ENCODE measurements at places on chromosomes 12 and 14.

- no peak for DNase-seq
These were observed 80.6 kb upstream of the ETV6 start for GRCh38 chr12:11568762-11569478.

DNA sequence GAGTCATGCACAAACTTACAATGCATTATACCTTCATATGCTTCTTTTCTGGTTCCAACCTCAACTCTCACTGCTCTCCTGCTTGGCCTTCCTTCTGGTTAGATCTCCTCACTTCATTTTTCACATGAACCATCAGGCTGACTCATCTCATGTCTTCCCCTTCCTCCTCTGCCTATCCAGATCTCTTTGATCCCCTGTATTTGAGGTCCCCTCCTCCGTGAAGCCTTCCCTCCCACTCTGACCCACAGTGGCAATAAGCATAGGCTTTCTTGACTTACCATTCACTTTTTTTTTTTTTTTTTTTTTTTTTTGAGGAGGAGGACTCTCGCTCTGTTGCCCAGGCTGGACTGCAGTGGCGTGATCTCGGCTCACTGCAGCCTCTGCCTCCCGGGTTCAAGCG lies 14.7 kb upstream of the ASIC1 start:
- DNase-seq: no peak

- no peak for DNase-seq
These were observed 54.4 kb upstream of the PRMT8 start for GRCh38 chr12:3436461-3437065.

DNA sequence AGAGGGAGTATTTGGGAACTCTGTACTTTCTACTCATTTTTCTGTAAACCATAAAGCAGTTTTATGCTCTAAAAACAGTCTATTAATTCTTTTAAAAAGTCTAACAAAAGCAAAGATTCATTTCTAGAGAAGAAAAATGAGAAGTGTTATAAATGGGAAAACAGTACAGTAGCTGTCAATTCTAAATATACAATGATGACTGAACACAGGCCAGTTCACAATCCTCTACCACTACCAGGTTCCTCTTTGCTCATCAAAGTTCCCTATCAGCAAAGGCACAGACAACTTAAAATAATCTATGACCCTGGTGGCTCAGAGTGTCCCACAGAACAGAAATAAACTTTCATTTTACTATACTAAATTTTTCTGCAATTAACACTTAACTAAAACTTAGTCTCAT lies 12.5 kb downstream of the NAA25 start:
- no peak for DNase-seq

DNA sequence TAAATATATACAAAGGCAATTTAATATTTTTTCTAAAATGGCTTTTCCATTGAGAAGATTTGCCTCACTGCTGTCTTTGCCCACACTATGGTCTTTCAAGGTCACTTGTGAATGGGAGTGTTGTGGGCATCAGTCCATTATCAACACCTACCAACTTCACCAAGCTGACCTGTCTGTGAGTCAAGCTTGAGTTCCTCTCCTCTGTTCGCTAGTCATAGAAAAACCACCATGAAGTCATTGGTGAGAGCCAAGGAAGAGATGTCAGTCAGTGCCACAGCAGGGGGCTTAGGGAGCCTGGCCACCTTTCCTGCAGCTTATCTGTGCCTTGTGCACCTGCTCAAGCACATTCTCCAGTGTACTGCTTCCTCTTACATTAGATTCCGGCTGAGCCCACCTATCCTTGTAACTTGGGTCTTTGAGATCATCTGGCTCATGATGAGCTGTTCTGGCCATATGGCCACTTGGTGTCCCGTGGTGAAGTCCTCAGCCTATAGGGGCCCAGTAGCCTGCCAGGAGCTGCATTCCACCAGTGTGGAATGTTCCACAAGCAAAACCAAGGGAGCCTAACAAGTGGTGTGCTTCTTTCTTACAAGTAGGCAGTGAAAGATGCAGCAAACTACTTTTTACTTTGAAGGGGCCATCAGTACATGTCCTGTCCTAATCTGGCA lies 80.8 kb upstream of the C12orf71 start:
- no peak for DNase-seq

GRCh38 chr12:3892631-3893030 lies 19.4 kb upstream of the PARP11 start:
- DNase-seq: no peak

DNA sequence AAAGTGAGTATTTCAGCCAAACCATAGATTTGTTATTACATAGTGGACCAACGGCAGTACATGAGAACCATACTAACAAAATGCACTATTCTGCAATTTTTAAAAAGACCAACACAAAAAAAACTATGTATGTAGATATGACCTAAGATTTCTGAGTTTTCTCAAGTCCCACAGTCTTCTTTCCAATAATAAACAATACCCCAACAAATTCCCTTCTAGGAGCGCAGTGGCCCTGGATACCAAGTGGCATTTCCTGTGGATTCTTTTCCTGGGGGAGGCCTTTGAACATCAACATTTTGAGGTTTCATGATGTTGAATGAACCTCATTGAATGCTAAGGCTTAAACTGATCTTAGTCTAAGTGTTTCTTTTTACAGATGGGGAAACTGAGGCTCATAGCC lies 210.5 kb downstream of the BCAT1 start:
- no peak for DNase-seq

DNA sequence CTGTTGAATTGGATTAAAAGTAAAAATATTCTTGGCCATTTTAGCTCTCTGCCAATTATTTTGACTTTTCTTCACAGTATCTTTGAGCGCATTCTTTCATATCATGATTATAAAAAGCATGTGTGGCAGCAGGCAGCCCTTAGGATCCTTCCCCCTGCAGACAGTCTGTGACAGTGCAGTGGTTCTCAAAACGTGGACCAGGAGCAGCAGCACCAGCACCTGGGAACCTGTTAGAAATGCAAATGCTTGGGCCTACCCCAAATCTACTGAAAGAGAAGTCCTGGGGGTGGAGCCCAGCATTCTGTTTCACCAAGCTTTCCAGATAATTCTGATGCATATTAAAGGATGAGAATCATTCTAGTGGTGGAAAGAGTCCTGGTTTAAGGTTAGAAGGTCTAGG lies 155.6 kb downstream of the MON2 start:
- DNase-seq: no peak

DNA sequence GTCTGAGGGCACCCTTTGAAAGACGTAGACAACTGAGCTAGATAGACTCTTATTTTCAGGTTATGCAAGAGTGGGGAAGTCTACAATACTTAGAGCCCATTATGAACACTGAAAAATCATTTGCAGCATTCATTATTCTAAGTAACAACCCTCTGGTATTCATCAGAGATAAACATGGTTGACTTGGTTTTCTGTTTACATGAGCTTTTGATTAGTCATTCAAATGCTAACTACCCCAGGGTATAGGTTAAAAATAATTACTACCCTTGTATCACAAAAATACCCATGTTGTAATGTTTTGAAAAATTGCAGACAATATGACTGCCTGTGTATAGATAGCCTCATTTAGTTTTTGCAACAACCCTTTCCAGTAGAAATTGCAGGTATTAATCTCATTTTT lies 78.5 kb downstream of the PPFIBP1 start:
- no peak for DNase-seq

DNA sequence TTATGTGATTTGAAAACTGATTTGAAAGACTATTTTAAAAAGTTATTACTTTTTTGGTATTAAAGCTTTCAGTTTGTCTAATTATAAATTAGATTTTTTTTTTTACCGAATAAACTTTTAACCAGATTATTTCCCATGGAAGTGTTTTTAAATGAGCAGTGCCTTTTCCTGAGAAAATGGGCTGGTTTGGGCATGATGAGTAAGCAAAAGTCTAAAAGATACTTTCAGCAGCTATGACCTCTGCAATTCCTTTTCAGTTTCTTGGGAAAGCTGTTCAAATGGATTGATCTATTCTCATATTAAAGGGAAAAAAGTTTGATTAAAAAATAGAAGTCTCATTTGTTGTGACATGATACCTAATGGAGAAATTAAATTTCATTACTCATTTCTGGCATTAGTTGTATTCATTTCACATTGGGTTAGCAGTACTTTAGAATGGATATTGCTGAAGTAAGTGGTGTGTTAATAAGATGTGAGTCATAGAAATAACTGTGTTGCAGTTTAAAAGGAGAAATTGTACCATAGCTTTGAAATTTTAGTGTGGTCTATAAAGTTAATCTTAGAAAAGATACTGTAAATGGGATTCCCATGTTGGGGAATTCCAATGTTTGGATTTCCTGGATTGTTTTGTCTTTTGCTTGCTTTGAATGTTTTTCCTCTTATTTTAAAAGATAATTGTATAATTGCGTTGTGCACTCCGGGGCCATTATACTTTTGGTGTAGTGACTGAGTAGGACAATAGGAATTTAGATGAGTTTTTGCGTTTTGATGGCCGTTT lies 21.0 kb downstream of the KTN1 start:
- DNase-seq: no peak

GRCh38 chr12:30968211-30968610 lies 41.7 kb downstream of the TSPAN11 start:
- DNase-seq: no peak

DNA sequence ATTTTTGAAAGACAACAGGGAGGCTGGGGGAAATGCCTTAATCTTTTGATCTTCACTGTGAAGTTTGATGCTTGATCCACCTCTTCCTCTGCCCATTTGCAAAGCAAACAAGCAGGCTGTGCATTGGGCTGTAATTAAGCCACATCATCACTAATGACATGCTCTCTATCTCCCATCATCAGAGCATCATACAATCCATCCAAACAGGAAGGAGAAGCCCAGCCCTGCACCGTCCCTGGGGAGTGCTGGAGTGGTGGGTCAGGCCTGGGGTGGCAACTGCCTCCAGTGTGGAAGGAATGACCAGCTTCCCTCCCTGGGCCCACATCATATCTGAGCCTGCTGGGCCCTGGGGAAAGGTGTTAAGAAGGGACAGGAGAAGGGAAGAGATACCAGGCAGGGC lies 6.9 kb upstream of the KRT74 start:
- DNase-seq: no peak

GRCh38 chr12:105705765-105706164 lies 375.3 kb downstream of the C12orf75 start:
- no peak for DNase-seq

DNA sequence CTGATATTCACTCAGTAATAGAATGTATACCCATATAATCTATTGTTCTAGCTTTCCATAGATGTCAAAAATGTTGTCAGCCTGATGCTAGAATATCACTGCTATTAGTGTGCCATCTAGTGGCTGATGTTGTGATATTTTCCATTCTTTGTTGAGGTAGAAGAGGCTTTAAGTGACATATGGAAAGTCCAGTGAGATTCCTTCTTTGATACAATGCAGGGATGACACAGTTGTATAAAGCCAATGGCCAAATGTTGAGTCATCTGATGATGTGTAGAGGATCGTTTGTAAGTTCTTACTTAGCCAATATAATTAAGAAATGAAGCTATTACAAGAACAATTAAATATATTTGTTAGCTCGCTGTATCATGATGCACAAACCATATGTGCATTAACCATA lies 58.1 kb upstream of the PCED1B start:
- no peak for DNase-seq

- DNase-seq: no peak
These were observed 183.8 kb downstream of the DPF3 start for GRCh38 chr14:72709916-72710611.

DNA sequence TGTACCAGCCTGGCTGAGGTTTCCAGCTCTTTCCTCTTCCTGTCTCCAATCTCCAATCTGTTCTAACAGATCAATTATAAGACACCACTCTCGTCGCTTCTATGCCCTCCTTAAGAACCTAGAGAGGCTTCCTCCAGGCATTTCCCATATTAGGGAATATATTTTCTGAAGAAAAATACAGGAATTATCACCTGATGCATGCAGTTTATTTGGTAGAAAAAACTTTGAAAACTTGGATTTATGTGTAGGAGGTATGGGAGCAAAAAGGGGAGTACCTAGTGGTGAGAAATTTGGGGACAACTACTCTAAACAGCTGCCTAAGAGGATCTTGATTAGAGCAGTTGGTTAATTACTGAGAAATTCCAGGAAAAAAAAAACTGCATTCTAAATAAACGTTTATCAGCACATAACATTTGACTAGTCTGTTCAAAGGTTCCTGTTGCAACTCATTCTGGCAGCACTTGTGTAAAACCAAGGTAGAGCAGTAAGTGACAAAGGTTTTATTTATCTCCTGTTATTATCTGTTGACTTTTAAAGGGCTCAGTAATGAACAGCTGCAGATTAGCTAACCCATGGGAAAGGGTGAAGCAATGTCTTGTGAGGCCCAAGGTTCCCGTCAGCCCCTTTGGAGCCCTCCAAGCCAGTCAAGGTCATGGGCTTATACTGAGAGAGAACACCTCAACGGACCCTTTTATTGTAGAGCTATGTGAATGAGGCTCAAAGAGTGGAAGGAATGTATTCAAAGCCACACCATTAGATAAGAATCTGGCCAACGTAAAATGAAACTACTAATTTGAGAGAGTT lies 36.4 kb upstream of the NR1H4 start:
- DNase-seq: peak; percentile 36

DNA sequence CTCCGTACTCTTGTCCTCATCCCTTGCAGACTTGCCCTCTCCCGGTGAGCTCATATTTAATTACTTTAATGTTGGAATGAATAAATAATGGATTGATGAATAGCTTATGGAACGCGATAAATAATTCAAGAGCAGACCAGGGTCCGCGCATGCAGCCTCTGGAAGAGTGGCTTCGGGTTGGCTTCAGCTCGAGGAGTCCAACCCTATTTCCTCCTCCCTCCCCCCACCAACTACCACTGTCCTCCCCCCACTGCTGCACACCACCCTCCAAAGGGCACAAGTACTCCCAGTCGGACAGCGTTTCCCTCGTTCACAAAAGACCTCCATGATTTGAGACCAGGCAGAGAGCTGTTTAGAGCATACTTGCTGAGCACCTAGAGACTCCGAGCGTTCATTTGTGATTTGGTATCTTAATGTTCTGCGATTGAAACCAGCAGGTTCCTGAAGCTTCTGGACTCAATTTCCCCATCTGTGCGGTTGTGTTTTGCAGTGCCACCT lies 647 bp upstream of the SIX1 start:
- DNase-seq: no peak

DNA sequence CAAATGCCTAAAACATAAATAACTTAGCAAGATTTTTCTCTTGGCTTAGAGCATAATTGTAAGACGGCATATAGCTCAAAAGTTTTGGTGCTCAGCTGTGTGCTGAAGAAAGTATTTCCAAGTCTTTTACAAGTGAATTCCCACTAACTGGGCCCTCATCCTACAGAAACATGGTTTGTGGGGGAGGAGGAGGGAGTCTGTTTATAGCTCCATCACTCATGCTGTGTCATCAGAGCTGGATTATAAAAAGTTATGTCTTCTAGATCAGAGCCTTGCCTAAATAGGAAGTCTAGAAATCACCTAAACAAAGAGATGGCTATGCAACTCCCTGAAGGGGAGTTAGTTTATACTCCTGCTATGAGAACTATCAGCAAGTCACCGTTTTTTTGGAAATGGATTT lies 65.9 kb upstream of the OTOGL start:
- DNase-seq: no peak

DNA sequence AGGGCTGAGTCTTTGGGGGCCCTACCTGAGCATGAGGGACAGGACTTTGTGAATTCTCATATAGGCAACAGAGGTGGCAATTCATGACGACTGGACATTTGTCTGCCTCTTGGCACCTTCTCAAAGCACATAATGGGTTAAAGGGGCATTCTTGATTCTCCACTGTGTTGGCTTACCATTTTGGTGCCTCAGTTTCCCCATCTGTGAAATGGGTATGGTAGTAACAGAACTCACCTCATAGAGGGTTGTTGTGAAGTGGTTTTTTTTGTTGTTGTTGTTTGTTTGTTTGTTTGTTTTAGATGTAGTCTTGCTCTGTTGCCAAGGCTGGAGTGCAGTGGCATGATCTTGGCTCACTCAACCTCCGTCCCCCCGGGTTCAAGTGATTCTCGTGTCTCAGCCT lies 106.0 kb downstream of the CHST11 start:
- no peak for DNase-seq

All from GF-D8 (cell line).